IMR-90 (cell line): ENCODE measurements at places on chromosomes 3 and 15. TPM values are rescaled to one million over a fixed set of nuclear protein-coding genes. Genes with fewer than 3 reads are reported as not detected.

- DNase-seq = peak; percentile 52
Observed at GRCh38 chr3:37170060-37170459, 4.3 kb downstream of the LRRFIP2 start.

GRCh38 chr3:45870099-45870498, 16.2 kb upstream of the CCR9 start:
- no peak for DNase-seq

GRCh38 chr3:22371607-22372291, 620.7 kb upstream of the ZNF385D start:
- DNase-seq = no peak

MYL3 gene
- total RNA-seq = not detected in 2 replicates

LPP gene
- total RNA-seq = 111 and 130 TPM in 2 replicates
